ENCODE measurements at places on chromosomes 16 and 17.

GRCh38 chr17:61349350-61349749 lies 50.3 kb upstream of the TBX2 start:
- DNase-seq, result no peak

DNA sequence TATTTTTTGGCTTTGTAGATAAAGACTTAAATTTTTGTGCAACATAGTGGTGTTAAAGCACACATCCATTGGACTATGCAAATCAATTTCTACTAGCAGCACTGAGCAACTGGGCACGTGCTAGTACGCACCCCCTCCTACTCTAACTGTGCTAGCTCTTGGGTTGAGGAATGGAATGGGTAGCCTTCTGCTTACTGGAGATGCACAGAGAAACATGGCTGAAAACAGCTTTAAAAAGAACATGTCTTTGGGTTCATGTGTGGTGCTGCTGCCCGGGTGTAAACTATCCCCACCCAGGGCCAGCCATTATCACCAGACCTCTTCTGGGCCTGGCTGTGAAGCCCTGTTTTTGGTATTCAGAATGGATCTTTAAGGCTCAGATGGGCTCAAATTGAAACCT lies 7.3 kb downstream of the ESRP2 start:
- DNase-seq, result no peak

DNA sequence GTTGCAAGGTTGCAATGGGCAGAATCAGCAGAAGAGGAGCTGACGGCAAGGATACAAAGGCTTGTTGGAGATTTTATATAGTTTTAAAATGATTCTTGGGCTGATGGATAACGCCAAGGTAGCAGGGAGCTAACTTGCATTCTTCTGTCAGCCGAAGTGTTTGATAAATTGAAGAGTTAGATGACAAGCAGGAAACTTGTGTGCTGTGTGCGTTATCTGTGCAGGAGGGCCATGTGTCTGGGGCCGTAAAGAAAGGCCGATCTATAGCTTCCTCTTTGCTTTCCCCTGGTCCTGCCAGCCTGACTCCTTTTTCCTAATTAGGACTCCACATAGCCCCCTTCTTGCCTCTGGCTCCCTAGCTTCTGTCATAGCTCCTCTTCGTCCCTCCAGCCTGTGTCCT lies 6.7 kb upstream of the WWOX start:
- DNase-seq, result no peak

- DNase-seq, result no peak
These were observed 14.0 kb downstream of the UBE2O start for GRCh38 chr17:76438906-76439305.

GRCh38 chr16:14172200-14172809 lies 101.2 kb downstream of the MRTFB start:
- DNase-seq, result no peak

GRCh38 chr16:2426941-2427361 lies 2.3 kb upstream of the CCNF start:
- DNase-seq, result no peak

DNA sequence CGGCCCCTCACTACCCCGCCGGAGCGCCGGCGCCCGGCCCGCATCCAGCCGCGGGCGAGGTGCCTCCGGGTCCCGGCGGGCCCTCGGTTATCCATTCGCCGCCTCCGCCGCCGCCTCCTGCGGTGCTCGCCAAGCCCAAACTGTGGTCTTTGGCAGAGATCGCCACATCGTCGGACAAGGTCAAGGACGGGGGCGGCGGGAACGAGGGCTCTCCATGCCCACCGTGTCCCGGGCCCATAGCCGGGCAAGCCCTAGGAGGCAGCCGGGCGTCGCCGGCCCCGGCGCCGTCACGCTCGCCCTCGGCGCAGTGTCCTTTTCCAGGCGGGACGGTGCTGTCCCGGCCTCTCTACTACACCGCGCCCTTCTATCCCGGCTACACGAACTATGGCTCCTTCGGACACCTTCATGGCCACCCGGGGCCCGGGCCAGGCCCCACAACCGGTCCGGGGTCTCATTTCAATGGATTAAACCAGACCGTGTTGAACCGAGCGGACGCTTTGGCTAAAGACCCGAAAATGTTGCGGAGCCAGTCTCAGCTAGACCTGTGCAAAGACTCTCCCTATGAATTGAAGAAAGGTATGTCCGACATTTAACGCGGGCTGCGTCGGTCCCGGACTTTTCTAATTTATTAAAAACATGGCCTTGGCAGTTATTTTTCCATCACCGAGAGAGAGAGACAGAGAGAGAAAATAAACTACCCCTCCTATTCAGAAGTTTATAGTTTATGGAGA lies 2.8 kb downstream of the IRX5 start:
- no peak for DNase-seq

DNA sequence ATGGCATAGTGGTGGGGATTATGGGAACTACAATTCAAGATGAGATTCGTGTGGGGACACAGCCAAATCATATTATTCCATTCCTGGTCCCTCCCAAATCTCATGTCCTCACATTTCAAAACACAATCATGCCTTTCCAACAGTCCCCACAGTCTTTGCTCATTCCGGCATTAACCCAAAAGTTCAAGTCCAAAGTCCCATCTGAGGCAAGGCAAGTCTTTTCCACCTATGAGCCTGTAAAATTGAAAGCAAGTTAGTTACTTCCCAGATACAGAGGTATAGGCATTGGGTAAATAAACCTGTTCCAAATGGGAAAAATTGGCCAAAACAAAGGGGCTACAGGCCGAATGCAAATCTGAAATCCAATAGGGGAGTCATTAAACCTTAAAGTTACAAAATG lies 1063.2 kb downstream of the CDH11 start:
- no peak for DNase-seq

- DNase-seq, result no peak
These were observed 13.9 kb downstream of the TNS4 start for GRCh38 chr17:40487371-40488020.

DNA sequence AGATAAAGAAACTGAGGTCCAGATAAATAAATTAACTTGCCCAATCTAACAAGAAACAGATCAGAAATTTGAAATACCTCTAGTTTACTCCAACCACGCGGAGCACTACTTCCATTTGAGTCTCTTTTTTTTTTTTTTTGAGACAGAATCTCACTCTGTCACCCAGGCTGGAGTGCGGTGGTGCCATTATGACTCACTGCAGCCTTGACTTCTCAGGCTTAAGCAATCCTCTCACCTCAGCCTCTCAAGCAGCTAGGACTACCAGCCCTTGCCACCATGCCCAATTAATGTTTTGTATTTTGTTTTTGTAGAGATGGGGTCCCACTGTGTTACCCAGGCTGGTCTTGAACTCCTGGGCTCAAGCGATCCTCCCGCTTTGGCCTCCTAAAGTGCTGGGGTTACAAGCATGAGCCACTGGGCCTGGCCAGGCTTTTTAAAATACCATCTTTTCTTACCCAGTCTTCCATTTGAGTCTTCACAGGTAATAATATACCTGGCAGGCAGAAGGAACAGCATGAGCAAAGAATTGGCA lies 3.3 kb upstream of the NACA2 start:
- DNase-seq, result no peak

DNA sequence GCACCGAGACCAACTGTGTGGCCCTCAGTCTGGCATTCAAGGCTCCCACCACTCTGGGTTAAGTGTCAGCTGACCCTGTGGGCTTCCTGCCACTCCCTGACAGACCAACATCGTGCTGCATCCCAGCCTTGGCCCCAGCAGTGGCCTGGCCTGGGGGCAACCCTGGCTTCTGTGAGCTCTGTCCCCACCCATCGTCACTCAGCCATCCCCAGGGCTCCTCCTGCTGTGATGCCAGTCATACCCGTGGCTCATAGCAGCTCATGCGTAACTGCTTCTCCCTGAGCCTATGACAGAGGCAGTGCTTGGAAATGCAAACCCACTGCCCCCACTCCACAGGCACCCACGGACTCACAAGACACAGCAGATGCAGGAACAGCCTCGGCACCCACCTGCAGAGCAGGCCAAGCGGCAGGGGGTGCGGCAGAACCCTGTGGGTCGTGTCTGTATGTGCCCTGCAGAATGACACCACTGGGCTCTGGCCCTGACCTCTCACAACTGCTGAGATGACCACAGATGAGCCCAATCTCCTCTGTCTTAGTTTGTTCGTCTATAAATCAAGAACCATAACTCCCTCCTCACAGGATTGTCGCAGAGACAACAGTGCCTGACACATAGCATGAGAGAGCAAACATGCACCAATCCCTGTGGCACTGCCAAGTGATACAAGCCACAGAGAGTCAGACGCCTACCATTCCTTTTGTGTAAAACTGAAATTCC lies 26.6 kb downstream of the PIEZO1 start:
- no peak for DNase-seq

DNA sequence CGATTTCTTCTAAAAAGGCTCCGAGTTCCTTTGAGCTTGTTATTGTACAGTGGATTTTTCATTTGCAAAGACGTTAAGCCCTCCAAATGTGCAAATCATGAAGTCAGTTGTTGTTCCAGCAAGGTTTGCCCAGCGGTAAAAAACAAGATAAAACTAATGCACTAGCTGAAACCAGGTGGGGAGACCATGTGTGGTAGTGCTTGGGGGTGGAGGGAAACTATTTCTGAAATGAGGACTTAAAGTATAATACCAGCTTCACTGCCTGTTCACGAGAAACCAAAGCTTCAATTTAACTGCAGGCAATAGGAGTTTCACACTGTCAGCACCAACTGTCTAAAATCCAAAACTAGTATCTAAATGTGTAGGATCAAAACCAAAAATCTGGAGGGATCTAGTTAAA lies 22.3 kb downstream of the SMARCE1 start:
- no peak for DNase-seq

- DNase-seq, result no peak
These were observed 62.9 kb downstream of the MRC2 start for GRCh38 chr17:62690168-62690897.

Measured in CD4-positive, alpha-beta T cell treated with Interleukin-17A for 1 hour (primary cell).